Stimulated activated CD8-positive, alpha-beta memory T cell treated with anti-CD3 and anti-CD28 coated beads, Interleukin-12 subunit alpha, Interleukin-12 subunit beta, amount 100 ng/mL, for 4 hours (primary cell): ENCODE measurements at places on chromosomes 2 and 18.

DNA sequence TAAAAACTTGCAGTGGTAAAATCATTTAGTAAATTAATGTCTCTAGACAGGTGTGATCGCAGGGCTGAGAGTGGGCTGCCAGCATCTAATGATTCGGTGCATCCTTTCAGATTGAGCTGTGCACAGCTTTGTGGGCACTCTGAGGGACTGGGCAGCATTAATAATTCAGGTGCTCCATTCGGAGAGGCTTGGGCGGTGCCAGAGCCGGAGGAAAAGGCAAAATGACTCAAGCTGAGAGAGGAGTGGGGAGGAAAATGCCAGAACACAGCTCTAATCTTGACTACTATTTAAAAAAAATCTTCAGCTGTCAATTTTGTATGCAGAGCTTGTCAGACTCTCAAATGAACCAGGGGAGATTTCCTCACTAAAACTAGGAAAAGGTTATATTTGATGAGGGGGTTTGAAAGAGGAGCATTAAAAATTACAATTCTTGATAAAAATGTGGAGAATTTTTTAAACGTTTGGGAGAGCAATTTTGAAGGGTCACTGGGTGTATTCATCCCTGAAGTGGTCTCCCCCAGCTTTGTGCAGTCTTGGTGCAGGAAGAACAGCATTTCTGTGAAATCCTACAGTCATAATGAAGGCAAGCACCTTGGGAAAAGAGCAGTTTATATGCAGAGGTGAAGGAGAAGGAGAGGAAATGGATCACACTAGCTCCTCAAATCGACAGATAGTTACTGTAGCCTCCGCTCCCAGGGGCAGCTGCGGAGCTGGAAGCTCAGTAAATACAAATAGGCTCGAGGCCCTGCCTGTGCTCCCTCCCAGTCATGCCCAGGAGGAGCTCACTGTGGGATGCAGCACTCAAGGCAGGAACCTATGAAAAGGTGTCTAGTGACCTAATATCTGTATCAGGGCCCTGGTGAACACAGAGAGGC, 535.4 kb upstream of the RAB6C start:
- no peak for DNase-seq

DNA sequence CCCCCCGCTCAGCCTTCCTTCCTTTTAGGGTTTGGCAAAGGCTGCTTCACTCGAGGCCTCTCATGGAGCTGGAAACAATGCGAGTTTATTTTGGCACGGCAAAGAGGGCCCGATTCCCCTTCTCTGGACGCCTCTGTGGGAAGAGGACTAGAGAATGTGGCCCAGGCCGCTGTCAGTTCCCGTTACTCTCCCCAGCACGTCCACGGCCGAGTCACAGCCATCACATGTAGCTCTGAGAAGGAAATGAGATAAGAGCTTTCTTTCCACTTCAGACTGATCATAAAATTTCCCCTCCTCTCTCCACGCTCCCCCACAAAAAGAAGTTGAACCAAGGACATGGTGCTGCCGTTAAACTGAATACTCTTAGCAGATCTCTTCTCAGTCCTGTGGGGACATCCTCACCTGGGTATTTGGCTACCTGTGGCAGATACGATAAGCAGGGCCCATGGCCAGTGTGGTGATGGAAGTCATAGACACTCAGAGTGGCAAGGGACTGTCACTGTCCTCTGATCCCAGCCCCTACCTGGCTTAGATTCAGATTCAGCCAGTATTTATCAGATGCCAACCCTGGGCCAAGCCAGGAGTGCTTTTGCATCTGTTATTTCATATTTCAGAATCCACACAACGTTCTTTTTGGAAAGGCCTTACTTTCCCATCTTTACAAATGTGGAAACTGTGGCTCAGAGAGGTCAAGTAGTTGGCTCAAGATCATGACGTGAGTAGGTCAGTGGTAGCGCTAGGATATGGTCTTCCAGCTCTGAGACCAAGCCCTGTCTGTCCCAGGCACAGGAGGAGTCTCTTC, 101.2 kb downstream of the MCFD2 start:
- no peak for DNase-seq

GRCh38 chr2:144570566-144570965, 50.6 kb upstream of the ZEB2 start:
- no peak for DNase-seq

DNA sequence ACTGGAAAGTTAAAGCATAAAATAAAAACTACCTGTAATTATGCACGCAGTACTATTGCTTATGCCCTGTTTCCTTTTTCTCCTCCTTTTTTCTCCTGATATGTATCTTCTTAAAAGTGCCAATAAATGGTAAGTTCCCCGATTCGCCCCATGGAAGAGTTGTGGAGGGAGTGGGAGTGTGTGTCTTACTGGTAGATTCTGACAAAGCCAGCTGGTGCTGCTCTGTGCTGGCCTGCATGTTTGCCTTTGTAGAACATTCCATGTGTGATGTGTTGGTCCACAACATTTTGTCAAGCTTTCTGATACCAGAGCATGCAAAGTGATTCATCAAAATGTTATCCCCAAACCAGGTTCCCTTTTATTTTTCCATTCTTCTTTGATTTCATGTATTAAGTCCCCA, 356.9 kb upstream of the RAB12 start:
- no peak for DNase-seq

GRCh38 chr2:36044411-36044810, 311.2 kb upstream of the CRIM1 start:
- DNase-seq: no peak

DNA sequence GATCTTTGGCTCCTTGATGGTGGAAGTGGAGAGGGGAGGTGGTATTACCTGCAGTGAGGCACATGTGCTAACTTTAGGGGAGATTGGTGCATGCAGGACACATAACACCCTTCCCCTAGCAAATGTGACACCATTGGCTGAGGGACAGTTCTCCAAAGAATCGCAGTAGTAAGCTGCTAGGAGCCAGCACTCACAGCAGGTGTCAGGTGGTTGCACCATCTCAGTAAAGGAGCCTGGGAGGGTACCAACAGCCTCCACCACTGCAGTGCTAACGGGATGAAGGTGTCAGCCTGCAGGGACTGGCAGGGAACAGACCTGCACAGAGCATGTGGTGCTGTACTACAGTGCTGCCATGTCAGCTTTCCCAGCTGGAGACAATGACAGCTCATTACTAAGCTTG, 127.3 kb upstream of the PIEZO2 start:
- DNase-seq: no peak

- DNase-seq: no peak
Measured at GRCh38 chr2:27754831-27755230, 16.7 kb upstream of the MRPL33 start.

DNA sequence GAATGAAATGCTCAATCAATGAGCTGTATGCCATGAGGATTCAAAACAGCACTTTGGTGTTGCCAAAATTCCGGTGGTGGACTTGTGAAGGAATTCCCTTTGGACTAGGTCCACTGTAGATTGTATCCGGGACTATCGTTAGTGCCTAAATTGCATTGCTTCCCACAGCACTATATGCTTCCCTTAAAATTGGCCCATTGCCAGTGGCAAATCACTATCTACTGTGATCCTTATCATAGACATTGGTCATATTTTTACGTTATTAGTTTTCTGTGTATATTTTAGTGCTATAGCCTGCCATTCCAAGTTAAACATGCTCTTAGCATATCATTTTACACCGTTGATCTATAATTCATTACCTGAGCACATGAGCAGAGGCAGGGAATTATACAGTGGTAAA, 1.7 kb downstream of the PJVK start:
- no peak for DNase-seq

- DNase-seq: no peak
Measured at GRCh38 chr2:181682026-181682789, 1.9 kb upstream of the NEUROD1 start.

DNA sequence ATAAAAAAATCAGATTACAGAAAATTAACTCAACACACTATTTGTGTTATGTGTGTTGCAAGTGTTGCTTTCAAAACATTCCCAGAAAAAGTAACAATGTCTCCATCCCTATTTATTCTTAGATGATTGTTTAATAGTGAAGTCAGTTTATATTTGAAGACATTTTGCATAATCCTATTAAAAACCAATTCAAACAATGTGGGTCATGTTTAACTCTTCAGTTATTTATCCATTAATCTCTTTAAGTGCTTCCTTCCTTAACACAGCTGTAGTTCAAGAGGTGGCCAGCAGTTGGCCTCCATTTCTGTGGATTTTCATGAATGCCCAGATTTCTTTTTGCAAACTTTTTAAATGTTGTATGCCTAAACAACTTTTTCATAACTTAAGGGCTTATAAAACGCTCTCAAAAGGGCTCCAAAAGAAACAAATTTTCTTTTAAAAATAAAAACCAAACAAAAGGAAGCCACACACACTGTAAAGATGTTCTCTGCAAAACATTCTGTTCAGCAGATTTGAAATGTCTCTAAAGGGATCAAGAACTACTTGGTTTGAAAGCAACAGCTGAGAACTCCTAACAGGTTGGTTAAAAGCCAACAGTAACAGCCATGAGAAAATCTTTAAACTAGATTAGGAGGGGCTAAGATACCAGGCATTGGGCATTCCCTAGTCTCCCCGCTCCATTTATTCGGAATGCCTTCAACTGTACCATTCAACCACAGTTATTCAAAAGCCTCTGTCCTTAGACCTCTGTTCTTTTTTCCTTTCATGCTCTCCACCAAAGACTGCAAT, 71.5 kb downstream of the THADA start:
- no peak for DNase-seq

DNA sequence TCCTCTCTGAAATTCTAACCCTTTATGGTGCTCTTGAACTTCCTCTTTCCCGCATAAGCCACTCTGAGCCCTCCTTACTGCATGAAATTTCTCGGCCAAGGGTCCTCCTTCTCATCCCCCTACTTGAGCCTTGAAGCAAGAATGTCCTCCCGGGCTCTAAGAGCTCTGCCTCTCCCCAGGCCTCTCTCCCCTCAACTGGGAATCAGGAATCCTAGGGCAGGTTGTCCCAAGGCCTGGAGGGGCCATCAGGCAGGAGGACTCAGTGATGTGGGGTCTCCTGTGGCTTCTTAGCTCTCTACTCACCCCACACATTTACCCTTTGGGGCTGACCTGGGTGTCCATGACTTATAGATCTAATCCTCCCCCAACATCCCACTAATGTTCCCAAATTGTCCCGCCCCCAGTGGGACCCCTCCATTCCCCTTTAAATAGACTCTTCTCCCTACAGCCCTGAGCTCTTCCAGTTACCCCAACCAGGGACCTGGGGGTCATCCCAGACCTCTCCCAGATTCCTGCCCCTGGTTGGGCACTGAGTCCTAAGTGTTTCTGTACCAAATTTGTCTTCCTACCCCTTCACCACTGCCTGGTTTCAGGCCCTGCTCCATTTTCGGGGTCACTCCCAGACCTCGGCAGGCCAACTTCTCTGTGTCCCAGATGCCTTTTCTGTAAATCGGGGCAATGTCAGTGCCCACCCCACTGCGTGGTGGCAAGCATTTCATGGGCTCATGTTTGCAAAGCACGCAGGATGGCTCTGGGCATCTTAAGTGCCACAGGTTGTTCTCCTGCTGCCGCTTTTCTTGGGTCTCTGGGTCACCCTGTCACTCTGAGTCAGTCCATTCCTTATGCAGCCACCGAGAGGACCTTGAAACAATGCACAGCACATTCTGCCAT, 171.2 kb downstream of the ASB1 start:
- DNase-seq: no peak

GRCh38 chr2:37263839-37264238, 32.4 kb downstream of the NDUFAF7 start:
- no peak for DNase-seq

GRCh38 chr2:133139847-133140533, 428.3 kb downstream of the NCKAP5 start:
- DNase-seq: no peak

DNA sequence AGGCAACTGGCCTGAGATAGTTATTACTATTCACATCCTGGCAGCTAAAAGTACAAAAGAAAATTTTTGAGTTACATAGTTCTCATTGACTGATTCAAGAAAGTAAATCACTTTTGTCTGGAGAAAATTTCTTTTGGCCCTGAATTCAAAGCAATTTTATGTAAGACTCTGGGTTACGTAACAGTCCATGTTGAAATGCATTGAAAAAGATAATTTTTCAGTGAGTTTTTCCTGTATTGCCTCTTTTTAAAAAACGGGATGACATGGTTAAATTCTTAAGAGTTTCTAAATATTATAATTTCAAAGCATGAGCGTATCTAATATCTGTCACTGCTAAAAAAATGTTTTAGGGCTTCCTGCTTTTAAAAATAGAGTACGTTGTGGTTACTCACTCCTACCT, 72.7 kb downstream of the ANKRD12 start:
- no peak for DNase-seq

GRCh38 chr18:78378983-78379382, 600.6 kb upstream of the SALL3 start:
- DNase-seq: no peak

- DNase-seq: no peak
Measured at GRCh38 chr18:31538837-31539236, 40.9 kb downstream of the DSG2 start.

GRCh38 chr2:102230410-102230909, 43.6 kb downstream of the IL1RL2 start:
- DNase-seq: no peak

- no peak for DNase-seq
Measured at GRCh38 chr2:143824791-143825190, 695.1 kb downstream of the ZEB2 start.

DNA sequence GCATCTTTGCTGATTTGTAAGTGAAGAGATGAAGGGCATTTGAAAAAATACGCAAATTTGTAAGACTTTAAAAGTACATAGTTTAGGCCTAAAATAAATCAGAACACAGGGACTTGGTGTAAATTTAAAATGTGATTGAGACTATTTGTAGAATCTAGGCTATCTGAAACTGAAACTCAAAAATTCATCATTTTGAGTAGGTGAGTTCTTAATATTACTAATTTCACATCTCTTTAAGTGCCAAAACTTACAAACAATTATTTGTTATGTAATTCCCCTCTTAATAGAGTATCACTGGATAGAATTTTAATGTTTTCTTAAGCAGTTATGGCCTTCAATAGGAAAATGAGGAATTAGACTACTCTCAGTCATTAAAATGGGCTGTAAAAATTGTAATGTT, 14.0 kb upstream of the HRH4 start:
- no peak for DNase-seq

GRCh38 chr2:100248971-100249370, 73.3 kb downstream of the LONRF2 start:
- DNase-seq: no peak
